ENCODE measurements at places on chromosomes 2 and 18. TPM values are rescaled to one million over a fixed set of nuclear protein-coding genes. Genes with fewer than 3 reads are reported as not detected.
A peak's percentile ranks its signal among the peaks of the same experiment; 100 is the strongest.

- no peak for DNase-seq
- H3K4me3 ChIP-seq, result no peak overlapping the region
- H3K27me3 ChIP-seq, result no peaks in the 10 kb centered on the region
- no peak overlapping the region for H3K27ac ChIP-seq
- H3K36me3 ChIP-seq, result no peaks in the 10 kb centered on the region
Measured at GRCh38 chr2:31247711-31248110, 13.8 kb downstream of the EHD3 start.

DNA sequence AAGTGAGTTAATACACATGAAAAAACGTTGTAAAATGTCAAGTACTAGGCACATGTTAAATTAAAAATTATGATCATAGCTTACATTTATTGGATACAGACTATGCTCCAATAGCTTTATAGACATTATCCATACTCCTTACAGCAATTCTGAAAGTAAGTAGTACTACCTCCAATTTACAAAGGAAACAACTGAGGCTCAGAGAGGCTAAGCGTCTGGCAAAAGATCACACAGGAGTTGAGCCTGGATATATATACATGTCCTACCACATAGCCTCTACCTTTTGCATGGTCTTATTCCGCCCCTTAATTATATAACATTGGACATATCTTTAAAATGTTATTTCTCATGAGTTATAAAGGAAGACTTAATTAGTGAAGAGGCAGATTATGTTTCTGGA lies 127.3 kb downstream of the CSRNP3 start:
- H3K27me3 ChIP-seq, result no peaks in the 10 kb centered on the region
- no peaks in the 10 kb centered on the region for H3K4me1 ChIP-seq
- no peak overlapping the region for H3K27ac ChIP-seq
- H3K36me3 ChIP-seq, result no peaks in the 10 kb centered on the region
- DNase-seq, result no peak
- no peak overlapping the region for H3K4me3 ChIP-seq

GRCh38 chr2:37652199-37652640 lies 19.2 kb downstream of the CDC42EP3 start:
- H3K36me3 ChIP-seq, result peaks cover 73% of the 10 kb centered on the region
- H3K27ac ChIP-seq, result peak overlapping the region; percentile 29
- peaks cover 94% of the 10 kb centered on the region for H3K4me1 ChIP-seq
- no peaks in the 10 kb centered on the region for H3K27me3 ChIP-seq
- no peak for DNase-seq

DNA sequence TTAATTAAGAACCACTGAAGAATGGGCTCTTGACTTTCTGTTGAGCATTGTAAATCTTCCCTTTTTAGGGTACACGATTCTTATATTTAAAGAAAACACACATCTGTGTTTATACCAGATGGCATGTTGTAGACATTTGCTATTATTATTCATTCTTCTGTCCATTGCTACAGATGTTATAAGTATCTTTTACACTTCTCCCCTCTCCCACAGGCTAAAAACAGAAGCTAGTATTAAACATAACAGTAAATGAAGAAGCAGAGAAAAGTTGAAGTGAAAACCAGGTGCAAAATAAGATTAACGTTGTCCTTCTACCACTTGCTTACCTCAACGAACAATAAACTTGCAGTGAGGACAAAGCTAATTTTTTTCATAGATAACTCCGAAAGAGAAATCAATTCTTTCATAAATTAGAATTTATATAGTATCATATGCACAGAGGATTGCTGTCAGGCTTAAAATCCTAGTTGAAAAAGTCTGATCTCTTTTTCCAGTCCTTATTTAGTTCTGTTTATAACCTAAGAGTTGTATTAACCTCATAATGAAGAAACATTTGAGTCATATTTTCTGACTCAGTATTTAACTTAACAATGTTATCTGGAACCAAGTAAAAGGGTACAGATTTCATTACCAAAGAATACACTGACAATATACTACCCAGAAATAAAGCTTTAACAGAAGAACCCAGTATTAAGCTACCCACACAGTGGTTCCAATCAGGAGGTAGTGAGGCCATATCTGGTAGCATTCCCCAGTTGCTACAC lies 16.4 kb upstream of the ZNF385B start:
- no peaks in the 10 kb centered on the region for H3K4me1 ChIP-seq
- DNase-seq, result no peak
- no peak overlapping the region for H3K4me3 ChIP-seq
- no peaks in the 10 kb centered on the region for H3K36me3 ChIP-seq
- H3K27ac ChIP-seq, result no peak overlapping the region

GRCh38 chr2:151849413-151850010 lies 21.3 kb upstream of the ARL5A start:
- DNase-seq, result no peak
- no peaks in the 10 kb centered on the region for H3K4me1 ChIP-seq
- H3K4me3 ChIP-seq, result no peak overlapping the region
- no peak overlapping the region for H3K27ac ChIP-seq
- peaks cover 12% of the 10 kb centered on the region for H3K27me3 ChIP-seq

- H3K4me1 ChIP-seq, result no peaks in the 10 kb centered on the region
- H3K36me3 ChIP-seq, result no peaks in the 10 kb centered on the region
- no peak overlapping the region for H3K4me3 ChIP-seq
- no peak for DNase-seq
- H3K27ac ChIP-seq, result no peak overlapping the region
Measured at GRCh38 chr18:8688216-8688800, 17.0 kb upstream of the MTCL1 start.

DNA sequence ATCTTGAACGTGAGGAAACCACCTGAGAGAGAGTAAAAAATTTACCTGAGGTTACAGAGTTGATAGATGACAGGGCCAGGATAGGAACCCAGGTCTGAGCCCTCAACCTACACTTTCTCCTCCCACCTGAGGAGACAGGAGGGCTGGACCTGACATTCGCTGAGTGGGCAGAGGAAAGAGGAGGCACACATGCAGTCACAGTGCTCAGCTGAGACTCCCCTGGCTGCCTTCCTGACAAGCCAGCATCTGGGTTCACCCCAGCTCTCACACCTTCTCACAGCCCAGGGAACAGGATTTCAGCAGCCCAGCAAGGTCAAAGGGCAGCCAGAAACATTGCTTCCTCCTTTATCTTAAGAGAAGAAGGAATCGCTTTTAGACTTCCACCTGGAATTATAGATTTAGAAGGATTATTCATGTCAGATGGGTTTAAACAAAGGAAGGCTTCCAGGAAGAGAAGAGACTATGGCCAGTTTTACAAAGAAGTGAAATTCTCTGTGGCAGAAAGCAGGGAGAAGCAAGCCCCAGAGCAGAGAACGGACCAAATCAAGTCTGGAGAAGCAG lies 18.1 kb upstream of the PKDCC start:
- H3K27me3 ChIP-seq, result peaks cover 23% of the 10 kb centered on the region
- no peak overlapping the region for H3K27ac ChIP-seq
- H3K4me3 ChIP-seq, result no peak overlapping the region
- H3K36me3 ChIP-seq, result no peaks in the 10 kb centered on the region
- no peak for DNase-seq

DNA sequence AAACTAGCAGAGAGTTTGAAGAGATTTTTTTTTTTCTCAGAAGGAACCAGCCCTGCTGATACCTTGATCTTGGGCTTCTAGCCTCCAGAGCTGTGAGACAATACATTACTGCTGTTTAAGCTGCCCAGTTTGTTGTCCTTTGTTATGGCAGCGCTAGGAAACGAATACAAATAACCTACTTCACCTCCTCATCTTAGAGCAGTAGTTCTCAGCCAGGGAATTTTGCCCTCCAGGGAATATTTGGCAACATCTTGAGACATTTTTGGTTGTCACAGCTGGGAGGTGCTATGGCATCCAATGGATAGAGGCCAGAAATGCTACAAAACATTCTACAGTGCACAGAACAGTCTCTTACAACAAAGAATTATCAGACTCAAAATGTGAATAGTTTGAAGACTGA lies 43.9 kb upstream of the BCL11A start:
- no peaks in the 10 kb centered on the region for H3K4me1 ChIP-seq
- no peak overlapping the region for H3K4me3 ChIP-seq
- H3K27me3 ChIP-seq, result peaks cover 9% of the 10 kb centered on the region
- no peak for DNase-seq

DNA sequence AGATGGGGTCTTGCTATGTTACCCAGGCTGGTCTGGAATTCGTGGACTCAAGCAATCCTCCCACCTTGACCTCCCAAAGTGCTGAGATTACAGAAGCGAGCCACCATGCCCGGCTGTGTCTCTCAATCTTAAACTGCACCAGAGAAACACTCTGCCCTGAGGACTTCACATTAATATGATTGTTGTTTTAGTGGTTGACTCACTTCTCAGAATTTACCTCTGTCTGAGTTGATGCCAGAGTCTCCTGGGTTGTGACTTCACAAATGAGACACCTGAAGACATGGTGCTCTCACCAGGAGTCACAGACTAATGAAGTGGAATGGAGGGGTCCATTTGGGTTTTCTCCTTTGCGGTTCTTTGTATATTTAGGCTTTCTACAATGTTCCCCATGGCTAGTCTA lies 61.0 kb upstream of the TGIF1 start:
- no peaks in the 10 kb centered on the region for H3K4me1 ChIP-seq
- H3K4me3 ChIP-seq, result no peak overlapping the region
- peaks cover 2% of the 10 kb centered on the region for H3K27me3 ChIP-seq
- no peak overlapping the region for H3K27ac ChIP-seq

- H3K36me3 ChIP-seq, result no peaks in the 10 kb centered on the region
- H3K27ac ChIP-seq, result no peak overlapping the region
- H3K4me3 ChIP-seq, result no peak overlapping the region
- no peaks in the 10 kb centered on the region for H3K4me1 ChIP-seq
- H3K27me3 ChIP-seq, result no peaks in the 10 kb centered on the region
Measured at GRCh38 chr2:175605640-175606009, 396.4 kb downstream of the LNPK start.

- H3K27me3 ChIP-seq, result no peaks in the 10 kb centered on the region
- no peaks in the 10 kb centered on the region for H3K36me3 ChIP-seq
- H3K4me1 ChIP-seq, result no peaks in the 10 kb centered on the region
- DNase-seq, result no peak
- H3K27ac ChIP-seq, result no peak overlapping the region
Measured at GRCh38 chr2:235218486-235218907, 266.7 kb downstream of the SH3BP4 start.

Gene FBXO36
- total RNA-seq, result 0.71 TPM

Gene LIMS4
- total RNA-seq, result 3.7 TPM

Gene CYTIP
- total RNA-seq, result 389 TPM

Gene ARHGAP15
- 167 TPM for total RNA-seq

Gene CENPO
- total RNA-seq, result 42.9 TPM

Gene CYP1B1
- total RNA-seq, result 19.4 TPM
